ENCODE measurements at places on chromosomes 5 and 9.
A peak's percentile ranks its signal among the peaks of the same experiment; 100 is the strongest.

- no peak for DNase-seq
These were observed 9.9 kb downstream of the PHAX start for GRCh38 chr5:126610616-126611015.

- DNase-seq = no peak
These were observed 6.9 kb upstream of the NIPSNAP3A start for GRCh38 chr9:104740621-104741020.

GRCh38 chr5:39424736-39425637 is at the start of gene DAB2:
DAB2 (minus strand) TSS chr5:39424980; CDS start chr5:39394320, 30,660 bp downstream.
- peak; percentile 12 for DNase-seq

DNA sequence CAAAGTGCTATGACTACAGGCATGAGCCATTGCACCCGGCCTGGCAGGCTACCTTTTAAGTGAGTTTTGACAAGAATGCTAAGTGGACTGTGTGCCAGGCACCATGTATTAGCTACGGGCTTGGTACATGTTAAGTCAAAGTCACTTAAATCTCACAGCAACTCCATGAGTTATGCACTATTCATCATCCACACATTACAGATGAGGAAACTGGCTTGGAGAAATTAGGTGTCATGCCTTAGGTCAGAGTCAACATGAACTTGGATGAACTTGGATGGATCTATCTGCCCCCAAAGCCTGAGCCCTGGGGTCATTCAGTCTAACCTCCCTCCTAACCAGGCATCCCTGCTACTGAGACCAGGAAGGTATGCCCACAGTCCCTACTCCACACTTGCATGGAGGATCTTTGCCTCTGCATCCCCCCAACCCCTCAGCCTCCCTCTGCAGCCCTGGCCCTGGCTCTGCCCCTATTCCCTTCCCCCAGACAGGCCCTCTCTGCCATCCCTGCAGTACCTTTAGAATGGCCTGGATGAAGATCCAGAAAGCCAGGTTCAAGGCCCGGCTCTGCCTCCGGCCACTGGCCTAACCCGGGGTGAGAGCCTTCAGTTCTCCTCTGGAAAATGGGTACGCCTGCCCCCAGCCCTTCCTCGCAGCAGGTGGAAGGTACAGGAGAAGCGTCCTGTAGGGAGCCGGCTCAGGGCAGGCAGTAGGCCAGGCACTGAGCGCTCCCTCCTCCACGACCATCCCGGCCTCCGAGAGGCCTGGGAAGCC is 685 bp upstream of the ADGRD2 start:
- DNase-seq = no peak

- no peak for DNase-seq
These were observed 29.0 kb downstream of the ADRB2 start for GRCh38 chr5:148855249-148856008.

DNA sequence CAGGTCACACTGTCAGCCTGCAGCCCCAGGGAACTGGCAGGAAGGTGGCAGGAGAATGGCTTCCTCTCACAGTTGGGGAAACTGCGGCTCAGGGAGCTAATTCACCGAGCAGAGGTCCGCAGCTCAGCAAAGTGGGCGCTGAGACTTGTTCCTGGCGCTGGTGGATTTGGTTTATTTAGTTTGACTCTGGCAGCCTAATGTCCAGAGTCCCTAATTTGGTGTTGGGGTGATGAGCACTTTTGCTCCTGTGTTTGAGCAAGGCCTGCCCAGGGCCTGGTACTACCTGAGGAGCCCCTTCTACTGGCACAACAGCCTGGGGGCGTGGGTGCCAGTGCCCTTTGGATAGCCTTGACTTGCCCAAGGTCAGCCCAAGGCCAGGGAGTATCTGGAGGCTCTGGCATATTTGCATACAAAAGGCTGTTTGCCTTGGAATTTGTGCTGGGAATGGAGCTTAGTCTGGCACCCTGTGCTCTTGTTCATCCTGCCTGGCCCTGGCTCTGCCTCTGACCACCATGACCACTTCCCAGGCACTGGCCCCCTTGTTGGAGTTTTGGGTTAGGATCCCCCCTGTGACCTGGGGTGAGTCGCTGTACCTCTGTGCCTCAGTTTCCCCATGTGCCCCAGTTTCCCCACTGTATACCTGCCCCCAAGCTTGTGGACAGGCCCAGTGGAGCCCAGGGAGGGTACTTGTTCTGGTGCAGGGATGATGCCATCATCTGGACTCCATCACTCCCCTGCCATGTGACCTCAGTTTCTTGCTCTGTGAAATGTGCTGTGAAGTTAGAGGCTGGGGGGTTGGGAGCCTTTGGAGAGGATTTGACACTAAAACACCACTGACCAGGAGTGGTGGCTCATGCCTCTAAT is 1.4 kb downstream of the SUSD3 start:
- no peak for DNase-seq

DNA sequence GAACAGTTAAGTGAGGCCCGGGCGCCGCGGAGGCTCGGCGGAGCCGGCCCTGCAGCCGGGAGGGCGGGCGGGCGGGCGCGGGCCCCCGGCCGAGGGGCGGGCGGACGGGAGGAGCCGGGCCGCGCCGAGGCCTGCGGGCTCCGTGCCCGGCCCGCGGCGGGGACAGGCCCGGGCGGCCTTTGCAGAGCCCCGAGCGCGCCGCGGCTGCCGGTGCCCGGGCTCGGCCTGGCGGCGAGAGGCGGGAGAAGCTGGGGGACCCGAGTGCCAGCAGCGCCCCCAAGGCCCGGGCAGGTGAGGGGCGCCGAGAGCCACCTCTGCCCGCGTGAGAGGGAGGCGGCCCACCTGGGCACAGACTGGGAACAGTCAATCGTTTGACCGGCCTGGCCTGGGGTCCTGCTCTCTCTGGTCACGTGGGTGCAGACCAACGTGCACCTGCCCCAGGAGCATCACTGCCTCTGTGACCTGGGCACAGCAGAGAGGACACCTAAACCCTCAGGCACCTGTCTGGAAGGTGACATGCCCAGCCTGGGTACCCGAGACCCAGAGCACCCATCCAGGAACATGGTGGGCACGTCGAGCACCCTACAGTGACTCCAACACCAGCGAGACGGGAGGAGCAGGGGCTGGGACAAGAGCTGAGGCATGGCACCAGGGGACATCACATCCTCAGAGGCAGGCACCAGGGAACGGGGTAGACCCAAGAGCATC is 531 bp downstream of the MVB12B start:
- DNase-seq = no peak

GRCh38 chr9:121280715-121281613 is 13.0 kb downstream of the GSN start:
- no peak for DNase-seq

- no peak for DNase-seq
These were observed 42.0 kb downstream of the SREK1 start for GRCh38 chr5:66186108-66186507.

- DNase-seq = no peak
These were observed 74.8 kb downstream of the SLC12A2 start for GRCh38 chr5:128158342-128158741.

DNA sequence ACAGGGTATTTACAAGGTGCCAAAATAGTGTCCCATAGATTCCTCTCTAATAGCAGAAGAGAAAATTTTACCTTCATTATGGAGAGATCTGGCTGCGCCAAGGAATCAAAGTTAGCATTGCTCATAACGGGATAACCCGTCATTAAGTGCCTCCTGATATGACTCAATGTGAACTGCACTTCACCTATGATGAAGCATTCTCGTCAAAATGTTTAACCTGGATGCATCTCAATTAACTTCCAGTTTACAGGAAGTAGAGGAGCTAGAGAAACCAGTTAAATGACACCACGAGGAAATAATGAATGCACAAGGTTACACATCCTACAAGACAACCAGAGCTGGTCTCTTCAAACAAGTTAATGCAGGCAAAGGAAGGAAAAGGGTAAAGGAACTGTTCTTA is 17.2 kb downstream of the FBXW11 start:
- DNase-seq = no peak

GRCh38 chr5:105689596-105689995 is 1981.1 kb downstream of the EFNA5 start:
- no peak for DNase-seq

GRCh38 chr5:173331956-173332479 is 3.8 kb upstream of the STC2 start:
- peak; percentile 71 for DNase-seq

DNA sequence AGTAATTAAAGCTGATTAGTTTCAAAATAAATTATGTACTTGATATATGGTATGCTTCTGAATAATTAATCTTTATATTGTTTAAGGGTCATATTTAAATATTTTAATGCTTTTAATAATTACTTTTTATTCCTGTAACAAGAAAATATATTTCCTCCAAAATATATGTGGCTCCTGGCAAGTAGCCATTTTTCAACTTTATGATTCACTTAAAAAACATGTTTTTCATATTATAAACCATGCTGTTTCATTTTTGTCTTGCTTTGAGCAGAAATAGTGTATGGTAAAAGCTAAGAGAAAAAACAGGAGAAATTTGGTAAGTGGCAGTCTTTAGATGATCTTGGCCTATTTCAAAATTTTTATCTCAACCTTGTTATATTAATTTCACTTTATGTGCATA is 14.6 kb downstream of the SPATA9 start:
- DNase-seq = no peak

- DNase-seq = no peak
These were observed 65.0 kb downstream of the MAST4 start for GRCh38 chr5:66661149-66661548.

All from activated T-cell treated with anti-CD3 and anti-CD28 coated beads for 4 hours (primary cell).